Fibroblast of skin of left biceps (primary cell): ENCODE measurements at places on chromosomes 1 and 21.

GRCh38 chr1:223312705-223313414 lies 51.1 kb downstream of the SUSD4 start:
- no peak for DNase-seq

- DNase-seq = no peak
Observed at GRCh38 chr1:201331166-201331565, 46.3 kb downstream of the TNNT2 start.

GRCh38 chr1:118217141-118217838 lies 32.3 kb upstream of the SPAG17 start:
- DNase-seq = no peak

- DNase-seq = no peak
Observed at GRCh38 chr1:75836528-75837100, 39.9 kb downstream of the MSH4 start.

DNA sequence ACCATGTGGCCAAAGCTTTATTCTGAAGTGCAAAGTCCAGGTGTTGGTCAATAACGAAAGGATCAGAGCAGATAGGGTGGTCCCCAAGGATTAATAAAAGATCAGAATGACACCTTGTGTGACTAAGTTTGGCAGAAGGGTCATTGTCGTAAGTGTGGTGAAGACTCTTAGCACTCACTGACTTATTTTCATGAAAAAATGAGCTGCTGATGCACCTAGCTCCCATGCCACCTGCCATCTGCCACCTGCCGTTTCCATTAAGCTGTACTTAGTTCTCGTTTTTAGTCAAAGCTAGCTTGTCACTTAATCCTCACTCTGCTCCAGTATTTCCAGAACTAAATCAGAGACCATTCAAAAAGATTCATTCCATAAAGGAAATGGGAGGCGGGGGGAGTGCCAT lies 112.6 kb downstream of the SEC16B start:
- no peak for DNase-seq

- no peak for DNase-seq
Observed at GRCh38 chr1:93750955-93751354, 69.3 kb upstream of the BCAR3 start.

GRCh38 chr1:80217377-80217986 lies 1211.0 kb upstream of the ADGRL4 start:
- DNase-seq = peak; percentile 47

- peak; percentile 42 for DNase-seq
Observed at GRCh38 chr1:215987092-215987875, 420.2 kb downstream of the KCTD3 start.

GRCh38 chr1:97192872-97193572 lies 471.4 kb downstream of the PTBP2 start:
- peak; percentile 93 for DNase-seq

GRCh38 chr1:181656491-181656890 lies 173.2 kb downstream of the CACNA1E start:
- no peak for DNase-seq

GRCh38 chr1:218217040-218217439 lies 68.1 kb upstream of the RRP15 start:
- no peak for DNase-seq

DNA sequence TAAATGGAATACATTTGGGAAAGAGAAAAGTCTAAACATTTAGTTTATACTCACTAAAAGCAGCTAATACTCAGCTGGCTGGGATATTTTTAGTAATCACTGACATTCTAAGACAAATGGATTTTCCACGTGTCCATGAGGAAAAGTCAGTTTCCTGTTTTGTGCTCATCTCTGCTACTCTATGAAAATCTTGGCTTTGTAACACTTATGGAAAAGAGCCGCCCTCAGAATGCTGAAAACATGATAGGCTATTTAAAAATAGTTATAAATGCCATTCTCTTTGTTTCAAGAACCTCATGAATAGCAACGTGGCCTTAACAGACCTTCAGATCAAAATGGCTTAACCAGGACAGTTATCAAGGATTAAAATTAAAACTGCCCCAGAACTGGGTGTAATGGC lies 29.9 kb downstream of the MRAP start:
- DNase-seq = peak; percentile 44

DNA sequence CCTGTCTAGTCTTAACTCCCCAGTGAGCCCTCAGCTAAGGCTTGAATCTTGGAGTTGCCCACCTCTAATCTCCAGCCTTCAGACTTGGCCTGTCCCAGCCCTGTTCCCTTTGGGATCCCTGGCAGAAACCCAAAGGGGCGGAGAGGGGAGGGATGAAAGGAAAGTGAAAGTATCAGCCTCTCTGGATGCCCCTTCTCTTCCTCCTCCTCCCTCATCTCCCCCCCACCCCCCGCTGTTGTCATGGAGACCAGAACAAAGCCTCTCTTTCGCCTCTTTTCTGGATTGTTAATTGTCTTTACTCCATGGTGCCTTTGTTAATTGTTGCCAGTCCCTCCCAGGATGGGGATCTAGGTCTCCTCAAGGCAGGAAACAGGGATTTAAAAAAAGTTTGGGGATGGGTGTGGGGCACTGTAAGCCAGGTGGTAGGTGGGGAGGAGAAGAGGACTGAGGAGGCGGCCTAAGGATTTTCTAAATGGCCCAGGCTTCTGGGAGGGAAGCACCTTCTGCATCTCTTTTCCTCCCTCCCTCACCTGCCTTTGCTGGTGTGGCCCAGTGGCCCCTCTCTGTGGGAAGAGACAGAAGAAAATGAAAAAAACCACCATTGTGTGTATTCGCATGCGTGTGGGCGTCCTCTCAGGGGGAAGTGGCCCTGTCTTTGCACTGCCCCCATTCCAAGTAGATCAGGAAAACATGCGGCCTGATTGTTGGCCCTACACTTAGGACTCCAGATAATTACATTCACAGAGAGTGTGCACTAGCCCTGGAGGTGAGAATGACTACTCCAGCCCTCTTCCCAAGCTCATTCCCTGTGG lies 7.5 kb upstream of the SOX13 start:
- no peak for DNase-seq

- DNase-seq = no peak
Observed at GRCh38 chr1:54575161-54575560, 27.1 kb downstream of the ACOT11 start.

GRCh38 chr1:197465528-197466327 lies 197.7 kb downstream of the CRB1 start:
- no peak for DNase-seq

- no peak for DNase-seq
Observed at GRCh38 chr21:31766899-31767298, 35.0 kb upstream of the SCAF4 start.

- DNase-seq = no peak
Observed at GRCh38 chr1:222923506-222923905, 108.7 kb downstream of the DISP1 start.

DNA sequence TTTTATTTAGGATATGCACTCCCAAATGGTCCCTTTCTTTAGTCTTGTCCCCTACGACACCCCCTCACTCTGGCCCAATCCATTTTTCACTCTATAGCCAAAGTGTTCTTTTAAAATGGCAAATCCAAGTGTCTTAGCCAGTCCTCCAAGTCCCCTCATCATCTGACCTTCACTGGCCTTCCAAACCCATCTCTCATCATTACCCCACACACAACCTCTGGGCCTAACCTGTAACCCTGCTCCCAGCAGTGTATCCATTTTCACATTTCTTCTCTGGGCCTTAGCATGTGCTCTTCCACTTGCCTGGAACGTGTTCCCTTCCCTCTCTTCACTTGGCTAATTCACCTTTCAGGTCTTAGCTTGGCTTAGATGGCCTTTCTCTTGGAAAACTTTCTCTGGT lies 6.5 kb upstream of the ARL8A start:
- no peak for DNase-seq
